Caco-2 (cell line): ENCODE measurements at places on chromosomes 6 and 20. TPM values are rescaled to one million over a fixed set of nuclear protein-coding genes. Genes with fewer than 3 reads are reported as not detected.

The FAM162B gene
- not detected in 2 replicates for total RNA-seq

The MYMX gene
- total RNA-seq = not detected in 2 replicates

The PAK5 gene
- total RNA-seq = not detected in 2 replicates

GRCh38 chr6:139612135-139612465 is 237.7 kb upstream of the CITED2 start:
- H3K27me3 ChIP-seq = no peaks in the 10 kb centered on the region
- DNase-seq = no peak
- H3K27ac ChIP-seq = no peak overlapping the region
- no peaks in the 10 kb centered on the region for H3K36me3 ChIP-seq
- no peak overlapping the region for H3K4me3 ChIP-seq

GRCh38 chr20:59004493-59004762 is 2.6 kb downstream of the CTSZ start:
- no peak overlapping the region for H3K4me3 ChIP-seq
- peak; percentile 33 for DNase-seq
- peaks cover 24% of the 10 kb centered on the region for H3K4me1 ChIP-seq
- H3K36me3 ChIP-seq = peaks cover 14% of the 10 kb centered on the region

GRCh38 chr6:36660771-36661471 is 17.6 kb upstream of the CDKN1A start:
- H3K4me1 ChIP-seq = no peaks in the 10 kb centered on the region
- DNase-seq = no peak
- no peaks in the 10 kb centered on the region; the same call in 1 of the 2 replicates for H3K27me3 ChIP-seq
- no peaks in the 10 kb centered on the region for H3K36me3 ChIP-seq

- peak overlapping the region; percentile 75 for H3K4me3 ChIP-seq
- peak overlapping the region; percentile 5 for H3K27ac ChIP-seq
- DNase-seq = peak; percentile 91
- peaks cover 16% of the 10 kb centered on the region for H3K4me1 ChIP-seq
- H3K27me3 ChIP-seq = no peaks in the 10 kb centered on the region
These were observed 8.8 kb downstream of the DUSP15 start for GRCh38 chr20:31861385-31862156.

- no peaks in the 10 kb centered on the region for H3K36me3 ChIP-seq
- H3K27me3 ChIP-seq = no peaks in the 10 kb centered on the region
- no peak overlapping the region for H3K4me3 ChIP-seq
- no peak for DNase-seq
- H3K4me1 ChIP-seq = no peaks in the 10 kb centered on the region
These were observed 10.1 kb upstream of the RTF2 start for GRCh38 chr20:56458206-56458821.

GRCh38 chr6:168417191-168417590 is 23.8 kb upstream of the SMOC2 start:
- H3K27ac ChIP-seq = no peak overlapping the region
- DNase-seq = no peak
- no peaks in the 10 kb centered on the region for H3K36me3 ChIP-seq
- no peaks in the 10 kb centered on the region for H3K27me3 ChIP-seq

The PRICKLE4 gene
- 1.8 and 2.8 TPM in 2 replicates for total RNA-seq

- H3K27ac ChIP-seq = peak overlapping the region; percentile 49
- no peak overlapping the region for H3K4me3 ChIP-seq
- H3K4me1 ChIP-seq = peaks cover 30% of the 10 kb centered on the region
- no peaks in the 10 kb centered on the region for H3K36me3 ChIP-seq
- H3K27me3 ChIP-seq = no peaks in the 10 kb centered on the region
These were observed 24.6 kb downstream of the TRAM2 start for GRCh38 chr6:52552278-52552643.

DNA sequence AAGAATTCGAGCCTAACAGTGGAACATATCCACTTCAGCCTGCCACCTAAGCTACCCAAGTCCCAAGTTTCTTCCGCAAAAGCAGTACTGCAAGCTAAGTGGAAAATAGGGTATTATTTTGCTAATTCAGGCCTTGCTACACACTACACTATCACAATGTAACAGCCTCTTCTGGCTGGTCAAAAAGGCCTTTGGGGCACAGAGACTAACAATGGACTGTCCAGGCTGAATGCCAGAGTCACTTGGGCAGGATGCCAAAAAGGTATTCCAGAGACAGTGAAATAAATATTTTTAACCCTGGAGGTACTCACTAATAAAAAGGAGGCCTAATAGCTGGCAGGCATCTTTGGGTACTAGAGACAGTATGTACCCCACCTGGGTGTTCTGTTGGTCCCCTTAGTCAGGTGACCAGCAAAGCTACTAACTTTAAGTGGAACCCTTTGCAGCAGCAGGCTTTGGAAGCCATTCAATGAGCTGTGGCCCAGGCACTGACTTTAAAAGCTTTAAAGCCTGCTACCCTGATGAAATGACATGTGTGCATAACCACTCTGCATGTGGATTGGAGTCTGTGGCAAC is 692.1 kb downstream of the HTR1B start:
- no peak overlapping the region for H3K27ac ChIP-seq
- H3K4me1 ChIP-seq = no peaks in the 10 kb centered on the region
- H3K27me3 ChIP-seq = no peaks in the 10 kb centered on the region
- DNase-seq = no peak
- no peaks in the 10 kb centered on the region for H3K36me3 ChIP-seq
- no peak overlapping the region for H3K4me3 ChIP-seq

DNA sequence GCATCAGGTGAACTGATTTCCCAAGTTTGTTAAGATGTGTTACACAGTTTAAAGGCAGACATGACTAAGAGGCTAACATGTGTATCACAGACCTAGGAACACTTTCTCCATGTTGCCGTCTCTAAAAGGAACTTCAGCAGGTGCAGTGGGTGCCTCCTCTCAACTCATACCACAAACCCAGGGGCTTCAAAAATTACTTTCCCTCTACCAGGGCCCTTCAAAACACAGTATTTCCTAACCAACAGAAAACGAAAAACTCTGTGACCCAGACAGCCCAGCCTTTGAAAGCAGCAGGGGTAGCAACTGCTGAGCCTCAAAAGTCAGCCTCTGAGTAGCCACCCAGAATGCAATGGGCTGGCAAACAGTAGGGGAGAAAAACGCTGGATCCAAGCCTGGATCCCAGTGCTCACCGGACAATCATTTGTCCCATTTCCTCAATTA is 28.5 kb downstream of the B4GALT5 start:
- no peak overlapping the region for H3K4me3 ChIP-seq
- peaks cover 75% of the 10 kb centered on the region for H3K4me1 ChIP-seq
- DNase-seq = no peak
- peak overlapping the region; percentile 33 for H3K27ac ChIP-seq
- no peaks in the 10 kb centered on the region for H3K27me3 ChIP-seq
- no peaks in the 10 kb centered on the region for H3K36me3 ChIP-seq

DNA sequence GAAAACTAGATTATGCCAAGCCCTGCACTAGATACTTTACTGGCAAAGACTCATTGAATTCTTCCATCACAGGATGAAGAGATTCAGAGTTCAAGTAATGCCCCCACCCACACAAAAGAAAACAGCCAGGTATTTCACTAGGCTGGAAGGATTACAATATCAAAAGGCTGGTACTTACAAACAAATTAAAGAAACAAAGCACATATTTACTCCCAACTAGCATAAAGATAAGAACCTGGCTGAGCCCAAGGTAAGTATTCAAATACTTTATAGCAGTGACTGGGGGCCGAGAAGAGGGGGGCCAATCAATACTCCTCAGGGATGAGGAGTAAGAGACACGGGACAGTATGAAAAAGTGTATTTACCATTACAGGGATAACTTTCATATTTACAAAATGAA is 3.7 kb downstream of the ACOT8 start:
- H3K27ac ChIP-seq = no peak overlapping the region
- H3K4me1 ChIP-seq = peaks cover 11% of the 10 kb centered on the region
- no peak overlapping the region for H3K4me3 ChIP-seq
- no peak for DNase-seq
- H3K27me3 ChIP-seq = no peaks in the 10 kb centered on the region
- no peaks in the 10 kb centered on the region for H3K36me3 ChIP-seq

DNA sequence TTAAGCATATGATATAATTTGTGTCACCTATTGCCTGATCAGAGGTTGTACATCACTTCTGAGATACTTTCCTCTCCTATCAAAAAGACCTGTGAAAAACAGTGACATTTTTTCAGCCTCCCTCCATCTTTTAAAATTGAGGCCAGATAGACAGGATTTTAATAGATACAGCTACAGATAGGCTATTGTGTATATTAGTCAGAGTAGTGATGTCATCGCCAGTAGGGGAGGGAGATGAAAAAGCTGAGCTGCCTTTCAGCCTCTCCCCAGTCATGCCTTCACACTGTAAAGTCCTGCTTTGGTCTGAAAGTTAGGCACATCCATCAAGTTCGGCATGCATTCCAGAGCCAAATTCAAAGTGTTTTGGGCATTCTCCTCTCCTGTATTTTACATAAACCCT is 7.9 kb upstream of the PABPC1L start:
- H3K4me1 ChIP-seq = no peaks in the 10 kb centered on the region
- H3K27me3 ChIP-seq = no peaks in the 10 kb centered on the region
- no peak overlapping the region for H3K27ac ChIP-seq
- H3K4me3 ChIP-seq = no peak overlapping the region
- DNase-seq = no peak

The GRIK2 gene
- 0.29 TPM in 1 of 2 replicates, not detected in the other for total RNA-seq

DNA sequence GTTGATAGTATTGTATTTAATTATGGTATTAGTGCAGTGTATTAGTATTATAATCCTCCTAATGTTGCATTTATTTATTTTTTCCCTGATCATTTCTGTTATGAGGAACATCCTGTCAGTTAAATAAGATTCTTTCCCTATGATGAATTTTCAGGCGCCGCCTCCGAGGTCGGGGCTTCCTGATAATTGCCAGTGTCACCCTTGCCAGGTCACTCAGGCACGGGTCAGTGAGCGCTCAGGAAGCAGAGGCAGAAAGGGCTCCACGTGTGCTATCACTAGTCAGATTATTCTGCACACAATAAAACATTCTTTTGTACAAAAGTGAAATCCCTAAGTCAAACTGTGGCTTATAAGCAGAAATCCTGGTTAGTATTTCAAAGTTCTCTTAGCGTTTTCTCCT is 64.8 kb downstream of the TSHZ2 start:
- H3K4me3 ChIP-seq = no peak overlapping the region
- H3K4me1 ChIP-seq = no peaks in the 10 kb centered on the region
- DNase-seq = no peak
- peaks cover 1% of the 10 kb centered on the region; the same call in 1 of the 2 replicates for H3K27me3 ChIP-seq

The BFSP1 gene
- total RNA-seq = 20.4 and 22.7 TPM in 2 replicates

- peak; percentile 48 for DNase-seq
- no peaks in the 10 kb centered on the region for H3K36me3 ChIP-seq
- no peaks in the 10 kb centered on the region for H3K27me3 ChIP-seq
- H3K4me1 ChIP-seq = 0 out of 2 replicates have a peak, but pooled peaks cover 7% of the 10 kb centered on the region
These were observed 394.2 kb downstream of the BMP2 start for GRCh38 chr20:7161690-7162089.

GRCh38 chr6:154861825-154862224 is 128.6 kb downstream of the SCAF8 start:
- H3K27ac ChIP-seq = no peak overlapping the region
- peaks cover 8% of the 10 kb centered on the region for H3K4me1 ChIP-seq
- H3K27me3 ChIP-seq = no peaks in the 10 kb centered on the region
- H3K36me3 ChIP-seq = no peaks in the 10 kb centered on the region
- no peak overlapping the region for H3K4me3 ChIP-seq

- H3K4me3 ChIP-seq = no peak overlapping the region
- no peaks in the 10 kb centered on the region for H3K4me1 ChIP-seq
- no peak overlapping the region for H3K27ac ChIP-seq
- no peaks in the 10 kb centered on the region for H3K27me3 ChIP-seq
- H3K36me3 ChIP-seq = no peaks in the 10 kb centered on the region
These were observed 6.6 kb downstream of the ARHGAP40 start for GRCh38 chr20:38608188-38608587.

GRCh38 chr6:131858765-131859415 is 51.1 kb downstream of the ENPP1 start:
- no peak overlapping the region for H3K27ac ChIP-seq
- H3K4me1 ChIP-seq = peaks cover 16% of the 10 kb centered on the region
- no peaks in the 10 kb centered on the region for H3K36me3 ChIP-seq
- DNase-seq = no peak
- H3K27me3 ChIP-seq = no peaks in the 10 kb centered on the region

- peaks cover 1% of the 10 kb centered on the region; the same call in 1 of the 2 replicates for H3K36me3 ChIP-seq
- H3K4me1 ChIP-seq = peaks cover 4% of the 10 kb centered on the region
- DNase-seq = no peak
- H3K27ac ChIP-seq = no peak overlapping the region
These were observed 21.3 kb downstream of the LMBRD1 start for GRCh38 chr6:69775585-69775849.

The SLC32A1 gene
- not detected in 2 replicates for total RNA-seq

DNA sequence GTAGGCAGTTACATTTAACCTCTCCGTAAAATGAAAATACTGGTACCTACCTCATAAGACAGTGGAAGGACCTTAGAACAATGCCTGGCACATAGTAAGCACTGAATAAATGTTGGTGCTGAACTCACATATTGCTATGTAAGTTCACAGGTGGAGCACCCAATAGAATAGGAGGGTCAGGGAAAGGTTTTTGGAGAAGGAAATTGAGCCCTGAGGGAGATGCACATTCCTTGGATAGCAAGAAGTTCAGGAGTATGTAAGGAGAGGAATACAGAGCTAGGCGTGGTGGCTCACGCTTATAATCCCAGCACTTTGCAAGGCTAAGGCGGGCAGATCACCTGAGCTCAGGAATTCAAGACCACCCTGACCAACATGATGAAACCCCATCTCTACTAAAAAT is 7.0 kb downstream of the UBE2C start:
- no peaks in the 10 kb centered on the region for H3K27me3 ChIP-seq
- DNase-seq = no peak
- no peak overlapping the region for H3K27ac ChIP-seq
- H3K4me3 ChIP-seq = no peak overlapping the region

- peak; percentile 82 for DNase-seq
- H3K27me3 ChIP-seq = no peaks in the 10 kb centered on the region
- H3K36me3 ChIP-seq = no peaks in the 10 kb centered on the region
- peak overlapping the region; percentile 48 for H3K4me3 ChIP-seq
These were observed 169.3 kb upstream of the ZNF337 start for GRCh38 chr20:25865715-25866656.

DNA sequence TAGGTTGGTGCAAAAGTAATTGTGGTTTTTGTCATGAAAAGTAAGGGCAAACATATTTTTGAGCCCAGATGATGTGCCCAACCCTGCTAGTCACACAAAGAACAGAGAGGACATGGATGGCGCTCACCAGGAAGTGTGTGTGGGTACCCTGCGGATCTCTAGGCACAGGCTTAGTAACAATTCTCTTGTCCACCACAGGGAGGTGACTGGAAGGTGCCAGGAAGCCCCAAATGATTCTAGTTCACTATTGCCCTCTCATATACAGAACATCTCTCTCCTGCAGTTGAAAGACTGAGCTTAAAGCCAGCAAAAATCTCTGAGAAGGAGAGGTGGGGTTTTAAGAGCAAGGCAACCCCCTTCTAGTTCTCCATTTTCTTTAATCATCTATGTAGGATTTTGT is 272.1 kb upstream of the TAB2 start:
- no peaks in the 10 kb centered on the region for H3K36me3 ChIP-seq
- H3K27me3 ChIP-seq = no peaks in the 10 kb centered on the region
- no peak overlapping the region for H3K4me3 ChIP-seq
- no peak overlapping the region for H3K27ac ChIP-seq
